ENCODE measurements at places on chromosomes 11 and 22.

- DNase-seq, result no peak
Observed at GRCh38 chr11:77884186-77884828, 63.4 kb downstream of the AAMDC start.

DNA sequence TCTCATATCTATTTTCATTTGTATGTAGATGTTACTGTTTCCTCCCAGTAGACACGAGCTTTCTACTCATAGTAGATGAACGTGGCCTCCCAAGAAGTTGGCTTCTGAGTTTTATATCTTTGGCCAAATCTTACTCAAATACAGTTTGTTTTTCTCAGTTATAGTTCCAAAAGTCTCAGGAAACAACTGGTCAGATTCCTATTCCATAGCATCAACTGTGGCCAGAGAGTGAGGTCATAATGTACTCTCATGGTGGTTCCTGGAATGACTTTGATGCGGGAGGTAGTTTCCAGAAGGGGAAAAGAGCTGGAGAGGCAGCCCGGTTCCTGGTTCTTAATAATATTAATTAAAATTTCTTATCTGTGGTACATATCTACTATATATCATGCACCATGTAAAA, 77.3 kb downstream of the SLC17A6 start:
- DNase-seq, result no peak

DNA sequence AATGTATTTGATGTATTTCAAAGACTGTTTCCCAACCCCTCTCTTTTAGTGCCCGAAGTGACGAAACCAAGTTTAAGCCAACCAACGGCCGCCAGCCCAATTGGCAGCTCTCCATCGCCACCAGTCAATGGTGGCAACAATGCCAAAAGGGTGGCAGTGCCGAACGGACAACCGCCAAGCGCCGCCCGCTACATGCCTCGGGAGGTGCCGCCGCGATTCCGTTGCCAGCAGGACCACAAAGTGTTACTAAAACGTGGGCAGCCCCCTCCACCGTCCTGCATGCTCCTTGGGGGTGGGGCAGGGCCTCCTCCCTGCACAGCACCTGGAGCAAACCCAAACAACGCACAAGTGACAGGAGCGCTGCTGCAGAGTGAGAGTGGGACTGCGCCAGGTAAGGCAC, 84.1 kb downstream of the TNRC6B start:
- no peak for DNase-seq

GRCh38 chr11:70204466-70204799, 1.3 kb downstream of the FADD start:
- DNase-seq, result peak; percentile 16

- no peak for DNase-seq
Observed at GRCh38 chr11:15836795-15837194, 519.6 kb downstream of the SOX6 start.

- no peak for DNase-seq
Observed at GRCh38 chr11:102449651-102450570, 2.7 kb downstream of the TMEM123 start.

DNA sequence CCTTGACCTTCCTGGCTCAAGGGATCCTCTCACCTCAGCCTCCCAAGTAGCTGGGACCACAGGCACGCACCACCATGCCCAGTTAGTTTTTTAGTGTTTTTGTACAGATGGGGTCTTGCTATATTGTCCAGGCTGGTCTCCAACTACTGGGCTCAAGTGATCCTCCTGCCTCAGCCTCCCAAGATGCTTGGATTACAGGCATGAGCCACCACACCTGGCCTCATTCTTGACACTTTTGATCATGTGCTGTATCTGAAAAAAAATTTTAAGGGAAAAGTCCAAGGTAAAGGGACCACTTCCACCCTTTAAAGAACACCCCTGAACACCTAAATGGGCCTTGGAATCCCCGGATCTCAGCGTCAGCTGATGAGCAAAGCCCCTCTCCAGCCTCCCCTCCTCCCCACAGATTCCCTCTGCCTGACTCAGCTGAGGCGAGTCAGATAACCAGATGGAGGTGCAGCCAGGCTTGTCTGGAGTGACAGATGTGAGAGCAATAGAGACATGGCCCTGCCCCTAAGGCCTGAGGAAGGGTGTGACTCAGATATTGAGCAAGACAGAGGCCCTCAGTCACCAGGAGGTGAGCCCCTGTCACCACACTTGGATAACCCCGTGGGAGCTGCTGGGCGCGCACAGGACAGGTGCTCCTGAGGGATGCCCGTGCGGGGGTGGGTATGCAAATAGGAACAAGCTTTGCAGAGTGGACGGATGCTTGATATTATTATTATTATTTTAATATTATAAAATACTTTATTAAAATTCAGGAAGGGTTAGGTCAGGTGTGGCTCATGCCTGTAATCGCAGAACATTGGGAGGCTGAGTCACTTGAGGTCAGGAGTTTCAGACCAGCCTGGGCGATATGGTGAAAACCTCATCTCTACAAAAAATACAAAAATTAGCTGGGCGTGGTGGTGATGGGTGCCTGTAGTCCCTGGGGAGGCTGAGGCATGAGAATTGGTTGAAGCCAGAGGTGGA, 5.0 kb upstream of the CCDC88B start:
- no peak for DNase-seq

GRCh38 chr11:57322256-57323166, 2.2 kb downstream of the TNKS1BP1 start:
- no peak for DNase-seq

GRCh38 chr11:57729479-57729878, 11.8 kb upstream of the SELENOH start:
- no peak for DNase-seq

GRCh38 chr11:68735125-68735524, 16.2 kb downstream of the TESMIN start:
- DNase-seq, result no peak

DNA sequence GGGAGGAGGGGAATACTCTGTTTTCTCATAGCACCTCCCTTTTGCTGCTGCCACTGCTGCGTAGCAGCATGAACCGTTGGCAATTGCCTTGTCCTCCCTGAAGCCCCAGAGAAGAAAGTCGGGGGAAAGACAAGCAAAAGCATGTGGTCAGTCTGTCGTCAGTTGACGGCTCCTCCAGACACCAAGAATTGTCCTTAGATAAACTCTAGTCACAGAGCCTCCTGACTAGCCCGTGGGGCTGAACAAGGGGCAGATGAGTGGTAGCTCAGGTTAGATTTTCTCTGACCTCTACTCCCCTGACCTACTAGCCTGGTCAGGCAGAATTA, 126.4 kb upstream of the HSD17B12 start:
- DNase-seq, result no peak

- DNase-seq, result no peak
Observed at GRCh38 chr11:34052608-34053160, 1.2 kb downstream of the CAPRIN1 start.

- no peak for DNase-seq
Observed at GRCh38 chr11:17405232-17406005, 17.0 kb upstream of the KCNJ11 start.

- DNase-seq, result no peak
Observed at GRCh38 chr22:44289414-44290171, 23.2 kb downstream of the SHISAL1 start.

- no peak for DNase-seq
Observed at GRCh38 chr11:96055706-96056387, 131.9 kb upstream of the MTMR2 start.

GRCh38 chr11:1129611-1130160, 28.1 kb upstream of the MUC5AC start:
- no peak for DNase-seq

DNA sequence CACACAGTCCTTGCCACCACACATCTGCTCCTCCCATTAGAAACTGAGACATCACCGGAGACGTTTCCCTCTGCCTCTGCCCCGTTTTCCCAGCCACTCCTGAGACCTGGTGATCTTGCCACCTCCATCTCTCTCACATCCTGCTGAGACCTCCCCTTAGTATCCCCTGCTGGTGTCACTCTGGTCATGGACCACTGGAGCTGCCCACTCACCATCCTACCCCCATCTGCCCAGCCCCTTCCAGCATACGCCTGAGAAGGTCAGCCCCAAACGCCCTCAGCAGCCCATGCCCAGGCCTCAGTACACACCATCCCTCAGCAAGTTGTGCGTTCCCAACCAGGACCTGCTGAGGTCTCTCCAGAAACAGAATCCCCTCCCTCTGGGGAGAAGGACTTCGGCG, 64.3 kb downstream of the SHANK2 start:
- no peak for DNase-seq

DNA sequence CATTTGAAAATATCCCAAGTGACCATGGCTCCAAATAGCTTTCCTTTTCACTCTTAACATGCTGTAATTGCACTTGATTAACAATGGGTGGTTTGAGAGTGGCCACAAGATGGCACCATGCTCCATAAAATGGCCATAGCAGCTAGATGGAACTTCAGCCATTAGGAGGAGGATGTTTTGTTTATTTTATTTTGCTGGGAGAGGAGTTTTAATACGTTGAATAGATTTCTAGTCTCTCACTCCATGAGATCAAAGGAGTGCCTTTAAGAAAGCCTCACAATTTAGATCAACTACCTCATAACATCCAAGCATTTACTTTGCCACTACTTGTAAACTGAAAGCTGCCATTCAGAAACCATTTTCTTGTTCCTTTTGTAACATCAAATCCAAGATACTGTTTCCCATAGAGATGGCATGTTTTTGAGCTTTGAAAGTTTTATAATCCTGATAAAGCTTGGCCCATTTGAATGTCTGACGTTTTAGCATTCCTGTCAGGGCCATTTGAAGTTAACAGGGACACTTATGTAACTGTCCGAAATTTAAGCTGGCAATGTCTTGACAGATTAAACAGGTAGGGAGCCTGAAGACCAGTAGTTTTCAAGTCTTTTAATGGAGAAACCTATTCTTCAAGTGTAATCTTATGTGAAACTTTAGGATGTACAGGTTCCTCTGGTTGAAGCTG, 4.7 kb downstream of the FEN1 start:
- peak; percentile 82 for DNase-seq

GRCh38 chr22:20175597-20175900, 24.7 kb upstream of the CCDC188 start:
- DNase-seq, result no peak

DNA sequence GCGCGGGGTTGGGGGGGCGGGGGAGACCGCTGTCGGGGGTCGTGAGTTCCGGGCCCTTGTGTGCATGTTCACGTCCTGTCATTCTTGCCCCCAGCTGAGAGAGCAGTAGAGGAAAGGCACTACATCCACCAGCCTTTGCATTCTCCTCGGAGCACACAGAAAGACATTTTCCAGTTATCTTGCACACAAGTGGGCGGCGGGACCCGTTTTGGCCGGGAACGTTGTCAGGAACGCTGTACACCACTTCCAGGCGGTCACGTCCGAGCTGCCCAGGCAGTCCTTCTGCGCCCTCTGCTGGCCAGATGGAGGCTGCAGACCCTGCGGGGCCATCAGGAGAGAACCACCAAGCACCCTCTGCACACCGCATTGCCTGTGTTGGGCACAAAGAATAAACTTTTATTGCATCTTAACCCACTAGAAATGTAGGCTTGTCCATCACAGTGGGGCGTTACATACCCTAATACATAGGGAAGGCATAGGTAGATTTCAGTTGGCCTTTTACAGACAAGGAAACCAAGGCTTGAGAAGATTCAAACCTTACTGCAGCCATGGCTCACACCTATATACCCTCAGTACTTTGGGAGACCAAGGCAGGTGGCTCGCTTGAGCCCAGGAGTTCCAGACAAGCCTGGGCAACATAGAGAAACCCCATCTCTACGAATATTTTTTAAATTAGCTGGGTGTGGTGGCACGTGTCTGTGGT, 2.8 kb upstream of the CDKN1C start:
- peak; percentile 85 for DNase-seq

- no peak for DNase-seq
Observed at GRCh38 chr11:7165911-7166310, 77.1 kb downstream of the RBMXL2 start.

DNA sequence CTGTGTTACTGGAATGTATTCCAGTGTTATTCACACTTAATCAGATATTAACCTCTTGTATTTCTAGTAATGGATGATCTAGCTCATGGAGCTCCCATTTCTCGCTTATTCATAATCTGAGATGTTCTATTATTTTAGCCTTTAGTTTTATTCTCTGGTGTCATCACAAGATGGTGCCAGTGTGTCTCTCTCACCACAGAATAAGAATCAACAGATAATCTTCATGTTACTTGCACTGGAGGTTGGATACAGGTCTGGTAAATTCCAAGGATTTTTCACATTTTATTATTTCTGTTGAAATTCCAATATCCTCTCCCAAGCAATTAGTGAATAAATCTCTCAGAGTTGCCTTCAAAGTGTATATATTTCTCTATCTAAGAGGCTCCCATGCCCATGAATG, 74.6 kb downstream of the CASP12 start:
- peak; percentile 11 for DNase-seq

DNA sequence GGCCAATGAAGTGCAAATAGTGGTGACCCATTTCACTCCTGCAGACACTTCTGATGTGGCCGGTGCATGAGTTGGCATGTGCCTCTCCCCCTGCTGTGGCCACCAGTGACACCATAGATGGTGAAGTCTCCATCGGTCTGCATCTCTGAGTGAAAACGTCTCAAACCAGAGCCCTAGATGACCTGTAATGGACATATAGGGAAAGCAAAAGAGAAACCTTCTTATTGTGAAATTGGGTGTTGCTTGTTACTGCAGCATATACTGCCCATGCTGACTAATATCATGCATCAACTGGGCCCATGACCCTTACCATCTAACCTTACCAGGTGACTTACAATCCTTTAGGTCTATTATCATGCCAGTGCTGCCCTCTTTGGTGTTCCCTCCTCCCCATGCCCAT, 11.7 kb upstream of the VPS37C start:
- DNase-seq, result no peak

GRCh38 chr22:41057076-41057475, 35.3 kb upstream of the EP300 start:
- DNase-seq, result no peak

DNA sequence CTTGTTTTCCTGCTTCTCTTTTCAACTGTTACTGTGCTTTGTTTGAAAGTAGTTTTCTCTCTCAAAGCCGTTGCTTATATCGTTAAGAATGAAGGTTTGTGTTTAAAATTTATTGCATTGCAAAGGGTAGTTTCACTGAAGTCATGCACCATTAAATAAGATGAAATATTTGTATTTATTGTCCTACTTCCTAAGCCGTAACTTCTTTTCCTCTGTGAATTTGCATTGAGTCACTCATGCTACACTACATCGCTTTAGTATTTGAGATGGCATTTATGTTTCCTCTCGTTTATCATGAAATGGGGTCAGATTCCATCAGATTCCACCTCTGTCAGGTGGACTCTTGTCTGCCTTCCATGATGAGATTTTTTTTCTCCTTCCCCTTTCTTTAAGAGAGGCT, 65.8 kb upstream of the RASSF10 start:
- DNase-seq, result no peak

- peak; percentile 28 for DNase-seq
Observed at GRCh38 chr22:29306835-29307595, 565 bp downstream of the GAS2L1 start.

All from CD4-positive, alpha-beta T cell treated with Interleukin-21 for 1 hour (primary cell).